ENCODE measurements at places on chromosomes 3 and 15.

DNA sequence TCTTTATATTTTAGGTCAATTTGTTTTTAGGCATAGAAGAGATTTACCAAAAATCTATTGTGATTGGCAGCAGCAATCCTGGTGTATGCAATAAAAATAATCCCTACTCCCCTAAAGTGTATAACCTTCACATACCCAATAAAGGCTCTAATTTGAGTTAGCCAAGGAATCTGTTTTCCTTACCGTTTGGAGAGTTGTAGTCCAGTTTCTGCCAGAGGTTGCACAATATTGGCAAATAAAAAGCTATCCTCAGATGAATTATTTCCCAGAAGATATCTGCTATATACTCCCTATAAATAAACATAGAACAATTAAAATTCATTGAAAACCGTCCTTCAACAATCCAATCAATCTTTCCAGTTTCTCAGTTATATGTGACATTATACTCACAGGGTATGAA lies 31.1 kb downstream of the ACKR4 start:
- no peak for DNase-seq

DNA sequence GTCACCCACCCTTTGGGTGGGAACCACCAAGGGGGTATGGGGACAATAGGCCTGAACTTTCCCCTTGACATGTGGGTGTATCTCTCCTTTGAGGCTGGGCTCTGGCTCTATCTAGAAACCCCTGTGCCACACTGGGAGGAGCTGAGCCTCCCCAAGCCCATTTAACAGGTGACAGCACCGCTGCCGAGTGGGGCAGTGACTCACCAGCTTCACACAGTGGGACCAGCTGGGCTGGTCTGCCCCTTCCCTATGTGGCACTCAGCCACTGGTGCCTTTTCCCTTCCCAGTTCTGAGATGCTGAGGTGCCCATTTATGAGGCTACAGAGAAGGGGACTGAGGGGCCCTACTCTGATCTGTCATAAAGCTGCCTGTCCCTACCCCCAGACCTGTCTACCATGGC lies 5.1 kb downstream of the PSTPIP1 start:
- no peak for DNase-seq

GRCh38 chr3:117281371-117281770 lies 571.8 kb downstream of the TUSC7 start:
- no peak for DNase-seq

GRCh38 chr3:110686701-110687100 lies 384.9 kb upstream of the NECTIN3 start:
- no peak for DNase-seq

GRCh38 chr15:41408234-41408641 lies 5.9 kb upstream of the NDUFAF1 start:
- no peak for DNase-seq

DNA sequence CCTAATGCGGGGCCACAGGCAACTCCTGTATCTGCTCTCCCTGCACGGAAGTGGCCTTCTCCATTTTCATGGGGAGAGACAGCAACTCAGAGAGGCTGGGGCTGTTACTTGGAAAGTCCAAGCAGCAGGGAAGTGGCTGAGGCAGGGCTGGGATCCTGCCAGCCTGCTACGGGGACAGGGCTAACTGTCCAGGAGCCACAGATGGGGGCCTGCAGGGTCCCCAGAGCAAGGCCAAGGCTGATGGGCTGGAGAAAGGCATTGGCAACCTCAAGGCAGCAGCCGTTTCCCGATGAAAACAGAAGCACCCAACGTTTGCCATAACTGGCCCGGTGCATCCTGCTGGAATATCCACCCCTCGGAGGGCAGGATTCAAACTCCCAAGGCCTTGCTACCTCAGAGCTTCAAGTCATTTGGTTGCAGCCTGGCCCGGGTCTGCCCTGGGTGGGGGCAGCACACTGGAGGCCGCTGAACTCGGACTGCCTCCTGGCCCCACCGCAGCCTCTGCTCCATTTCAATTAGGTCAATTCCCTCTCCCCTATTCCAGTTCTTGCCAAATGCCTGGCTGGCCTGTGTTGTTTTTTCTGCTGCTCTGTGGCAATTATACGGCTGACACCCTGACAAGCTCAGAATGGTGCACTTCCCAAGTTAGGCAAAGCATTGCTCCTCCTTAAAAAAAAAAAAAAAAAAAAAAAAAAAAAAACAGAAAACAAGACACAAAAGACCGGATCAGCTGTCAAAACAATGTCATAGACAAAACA lies 143.5 kb downstream of the NUP210 start:
- DNase-seq = no peak

GRCh38 chr15:25829073-25829472 lies 34.1 kb downstream of the ATP10A start:
- DNase-seq = no peak

- peak; percentile 85 for DNase-seq
These were observed 105.1 kb upstream of the BCL6 start for GRCh38 chr3:187850258-187850921.

DNA sequence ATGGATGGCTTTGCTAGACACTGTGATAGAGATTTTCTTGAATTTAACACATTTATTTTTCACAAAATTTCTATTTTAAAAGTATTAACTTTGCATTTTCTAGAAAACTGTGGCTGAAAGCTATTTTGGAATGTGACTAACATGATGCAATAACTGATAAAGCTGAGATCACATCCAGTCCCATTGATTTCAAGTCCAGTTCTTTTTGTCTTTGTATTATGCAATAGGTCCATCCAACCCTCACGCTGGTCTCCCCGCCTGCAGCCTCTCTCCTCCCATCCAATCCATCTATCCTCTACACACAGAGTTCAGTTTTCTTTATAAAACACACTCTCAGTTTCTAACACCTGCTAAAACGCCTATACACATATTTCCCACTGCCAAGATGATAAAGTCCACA lies 178.8 kb downstream of the CNTN3 start:
- no peak for DNase-seq

GRCh38 chr15:58224068-58224467 lies 85.9 kb downstream of the AQP9 start:
- DNase-seq = no peak

GRCh38 chr3:4290272-4290893 lies 12.8 kb upstream of the SETMAR start:
- no peak for DNase-seq

- DNase-seq = no peak
These were observed 69.3 kb upstream of the RPL35A start for GRCh38 chr3:197880491-197881269.
